ENCODE measurements at places on chromosomes 16 and 17.

DNA sequence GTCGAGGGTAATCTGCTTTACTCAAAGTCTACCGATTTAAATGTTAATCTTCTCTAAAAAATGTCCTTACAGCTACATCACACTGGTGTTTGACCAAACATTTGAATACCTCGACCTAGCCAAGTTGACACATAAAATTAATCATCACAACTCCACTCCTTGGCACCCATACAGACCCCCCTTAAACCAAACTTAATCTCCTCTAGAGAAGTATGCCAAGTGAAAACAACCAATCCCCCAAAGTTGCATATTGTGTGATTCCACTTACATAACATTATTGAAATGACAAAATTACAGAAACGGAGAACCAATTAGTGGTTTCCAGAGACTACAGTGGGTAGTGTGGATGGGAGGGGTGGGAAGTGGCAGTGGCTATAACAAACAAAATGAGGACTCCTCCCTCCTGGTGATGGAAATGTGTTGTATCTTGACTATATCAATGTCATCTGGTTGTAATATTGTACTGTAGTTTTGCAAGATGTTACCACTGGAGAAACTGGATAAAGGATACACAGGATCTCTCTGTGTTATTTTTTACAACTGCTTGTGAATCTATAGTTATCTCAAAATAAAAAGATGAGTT, 39.4 kb downstream of the CAPNS2 start:
- no peak for DNase-seq

- no peak for DNase-seq
Observed at GRCh38 chr16:74232806-74233465, 63.7 kb upstream of the PSMD7 start.

- no peak for DNase-seq
Observed at GRCh38 chr17:14245002-14245401, 8.3 kb upstream of the CDRT15 start.

DNA sequence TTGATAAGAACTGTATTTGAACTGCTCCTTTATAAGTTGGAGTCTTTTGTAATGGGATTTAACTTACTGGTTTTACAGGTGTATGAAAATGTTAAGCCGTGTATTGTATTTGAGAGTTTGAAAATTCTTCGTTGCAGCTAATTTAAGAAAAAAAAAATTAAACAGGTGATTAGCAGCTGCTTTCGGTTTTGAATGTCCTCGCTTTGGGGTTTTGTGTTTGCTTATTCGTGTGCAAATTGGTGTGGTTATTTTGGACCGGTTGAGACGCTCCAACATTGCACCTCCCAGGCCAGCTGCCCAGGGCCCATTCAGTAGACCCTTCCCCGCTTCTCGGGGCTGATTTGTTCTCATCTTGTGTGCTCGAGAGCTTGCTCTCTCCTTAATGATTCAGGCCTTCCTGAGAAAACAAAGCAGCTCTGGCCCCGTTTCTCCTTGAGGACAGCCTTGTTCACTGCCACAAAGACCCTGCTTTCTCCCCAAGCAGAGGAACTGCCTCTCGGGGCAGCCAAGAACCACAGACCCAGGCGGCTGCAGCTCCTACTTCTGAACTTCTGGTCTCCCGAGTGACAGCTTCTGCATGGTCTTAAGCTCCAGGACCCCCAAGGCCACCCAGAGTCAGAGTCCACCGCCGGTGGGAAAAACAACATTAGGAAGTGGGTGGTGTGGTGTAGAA, 100.5 kb downstream of the MSI2 start:
- DNase-seq: no peak

DNA sequence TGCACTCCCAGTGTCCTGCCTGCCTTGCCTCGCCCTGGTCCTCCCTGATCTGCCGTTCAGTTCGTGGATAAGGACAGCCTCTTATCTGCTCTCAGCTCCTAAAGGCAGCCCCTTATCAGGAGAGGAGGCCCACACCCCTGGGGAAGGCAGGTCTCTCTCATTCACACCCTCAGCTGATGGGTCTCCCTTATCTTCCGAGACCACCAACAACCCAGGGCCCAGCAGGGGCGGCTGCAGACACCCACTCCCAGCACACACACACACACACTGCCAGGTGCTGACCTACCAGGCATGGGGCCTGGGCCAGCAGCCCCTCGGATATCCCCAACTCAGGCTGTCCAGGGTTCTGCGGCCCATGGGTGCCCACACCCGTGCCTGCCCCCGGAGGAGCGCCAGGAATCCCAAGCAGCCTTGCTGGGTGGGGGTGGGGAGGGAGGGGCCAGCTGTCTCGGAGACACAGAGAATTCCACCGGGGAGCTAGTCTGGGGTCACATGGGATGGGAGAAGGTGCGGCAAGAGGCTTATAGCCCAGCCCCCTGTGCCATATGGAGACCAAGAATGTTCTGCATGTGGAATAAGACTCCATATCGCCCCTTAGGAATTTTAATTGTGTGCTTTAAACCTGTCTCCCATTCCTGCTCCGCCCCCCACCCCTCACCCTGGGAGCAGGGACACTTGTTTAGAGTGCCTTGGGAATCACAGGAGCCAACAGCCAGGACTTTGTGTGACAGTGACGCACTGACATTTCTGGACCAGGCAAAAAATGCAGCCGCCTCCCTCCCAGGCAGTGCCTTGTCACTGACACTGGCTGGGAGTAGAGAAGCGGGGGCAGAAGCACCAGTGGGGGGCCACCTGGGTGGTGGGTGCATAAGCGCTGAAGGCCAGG, 41.9 kb upstream of the EMP2 start:
- DNase-seq: no peak

GRCh38 chr17:37082311-37082860, 133.6 kb downstream of the AATF start:
- no peak for DNase-seq

- no peak for DNase-seq
Observed at GRCh38 chr17:61127960-61128359, 271.7 kb upstream of the TBX2 start.

DNA sequence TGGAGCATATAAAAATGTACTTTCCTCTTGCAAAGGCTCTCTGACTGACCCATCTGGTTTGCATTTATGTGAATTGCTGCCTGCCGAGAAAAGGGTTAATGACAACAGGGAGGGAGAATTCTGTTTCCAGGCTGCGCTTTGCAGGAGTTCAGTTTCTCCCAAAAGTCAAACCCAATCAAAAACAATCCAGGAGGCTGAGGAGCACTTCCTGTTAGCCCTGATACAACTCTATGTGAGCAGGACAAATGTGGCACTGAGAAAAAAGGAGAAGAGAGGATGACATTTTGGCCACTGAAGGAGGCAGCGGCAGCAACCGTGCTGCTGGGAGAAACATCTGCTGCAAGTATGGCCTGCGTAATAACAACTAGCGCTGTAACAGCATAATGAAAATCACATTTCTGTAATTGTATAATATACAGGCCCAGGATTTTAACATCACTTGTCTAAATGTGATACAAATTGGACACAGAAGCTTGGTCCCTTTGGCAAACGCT, 26.8 kb upstream of the ELAC2 start:
- DNase-seq: no peak

GRCh38 chr16:11554053-11554452, 32.7 kb downstream of the LITAF start:
- DNase-seq: no peak

DNA sequence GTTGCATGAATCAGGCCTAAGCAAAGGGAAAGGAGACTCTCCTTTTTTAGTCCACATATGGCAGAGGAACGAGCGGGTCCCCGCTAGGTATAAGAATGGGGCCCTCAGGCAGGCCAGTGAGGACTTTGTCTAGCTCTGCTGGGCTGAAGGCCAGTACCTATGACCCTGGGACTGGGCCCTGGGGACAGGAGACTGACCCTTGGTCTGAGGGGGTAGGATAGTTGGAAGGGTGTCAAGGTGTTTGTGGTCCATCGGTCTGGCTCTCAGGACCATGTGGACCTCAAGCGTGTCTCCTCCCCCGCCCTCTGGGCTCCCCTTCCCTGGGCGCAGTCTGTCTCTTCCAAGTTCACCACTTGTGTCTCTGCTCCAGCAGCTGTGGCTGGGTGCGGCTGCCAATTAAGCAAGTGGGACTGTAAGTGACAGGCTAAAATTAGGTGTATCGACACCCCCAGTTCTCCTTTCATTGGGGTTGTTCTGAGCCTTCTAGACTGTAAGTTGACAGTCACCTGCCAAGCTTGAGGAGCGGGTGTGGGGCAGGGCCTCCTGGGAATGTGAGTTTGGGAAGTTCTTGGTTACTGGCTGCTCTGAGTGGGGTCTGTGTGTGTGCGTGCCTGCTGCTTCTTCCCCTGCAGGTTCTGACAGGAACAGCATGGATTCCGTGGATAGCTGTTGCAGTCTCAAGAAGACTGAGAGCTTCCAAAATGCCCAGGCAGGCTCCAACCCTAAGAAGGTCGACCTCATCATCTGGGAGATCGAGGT, 24.5 kb downstream of the AKAP1 start:
- no peak for DNase-seq

GRCh38 chr16:75593825-75594820, 27.9 kb downstream of the GABARAPL2 start:
- DNase-seq: no peak

- no peak for DNase-seq
Observed at GRCh38 chr16:4450430-4450829, 24.0 kb downstream of the NMRAL1 start.

DNA sequence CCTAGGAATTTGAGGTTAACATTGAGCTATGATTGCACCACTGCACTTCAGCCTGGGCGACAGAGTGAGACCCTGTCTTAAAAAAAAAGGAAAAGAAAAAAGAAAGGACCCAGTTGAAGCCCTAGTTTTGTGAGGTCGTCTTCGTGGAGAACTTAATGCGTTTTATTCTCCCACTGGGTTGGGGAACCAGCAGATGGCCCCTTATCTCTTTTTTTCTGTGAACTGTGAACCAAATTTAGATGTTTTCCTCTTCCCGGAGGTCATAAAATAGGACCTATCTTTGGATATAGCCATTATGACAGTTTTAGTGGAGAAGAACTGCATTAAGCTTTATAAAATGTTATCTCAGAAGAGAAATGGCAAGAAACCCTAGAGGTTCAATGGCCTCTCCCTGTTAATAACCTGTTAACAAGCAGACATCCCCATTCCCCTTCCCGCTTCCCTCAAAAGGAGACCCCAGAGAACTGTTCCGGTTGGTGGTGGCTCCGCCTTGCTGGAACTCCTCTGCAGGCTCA, 23.5 kb downstream of the KIAA0513 start:
- DNase-seq: no peak

DNA sequence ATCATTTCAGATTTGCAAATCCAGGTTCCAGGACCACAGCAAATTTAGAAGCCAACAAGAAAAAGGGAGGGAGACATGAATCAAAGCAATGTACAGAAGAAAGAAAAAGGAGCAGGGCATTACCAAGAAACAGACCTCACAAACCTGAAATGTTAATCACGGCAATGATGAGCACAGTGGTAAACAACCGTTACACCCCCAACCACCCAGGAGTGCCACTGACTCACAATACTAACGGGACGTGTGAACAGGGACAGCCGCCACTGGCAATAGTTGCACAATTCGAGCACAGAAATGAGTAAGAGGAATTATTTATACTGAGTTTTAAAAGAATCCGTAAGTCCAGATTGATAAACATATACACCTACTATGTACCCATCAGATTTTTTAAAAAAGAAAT, 13.8 kb downstream of the USP22 start:
- DNase-seq: no peak

DNA sequence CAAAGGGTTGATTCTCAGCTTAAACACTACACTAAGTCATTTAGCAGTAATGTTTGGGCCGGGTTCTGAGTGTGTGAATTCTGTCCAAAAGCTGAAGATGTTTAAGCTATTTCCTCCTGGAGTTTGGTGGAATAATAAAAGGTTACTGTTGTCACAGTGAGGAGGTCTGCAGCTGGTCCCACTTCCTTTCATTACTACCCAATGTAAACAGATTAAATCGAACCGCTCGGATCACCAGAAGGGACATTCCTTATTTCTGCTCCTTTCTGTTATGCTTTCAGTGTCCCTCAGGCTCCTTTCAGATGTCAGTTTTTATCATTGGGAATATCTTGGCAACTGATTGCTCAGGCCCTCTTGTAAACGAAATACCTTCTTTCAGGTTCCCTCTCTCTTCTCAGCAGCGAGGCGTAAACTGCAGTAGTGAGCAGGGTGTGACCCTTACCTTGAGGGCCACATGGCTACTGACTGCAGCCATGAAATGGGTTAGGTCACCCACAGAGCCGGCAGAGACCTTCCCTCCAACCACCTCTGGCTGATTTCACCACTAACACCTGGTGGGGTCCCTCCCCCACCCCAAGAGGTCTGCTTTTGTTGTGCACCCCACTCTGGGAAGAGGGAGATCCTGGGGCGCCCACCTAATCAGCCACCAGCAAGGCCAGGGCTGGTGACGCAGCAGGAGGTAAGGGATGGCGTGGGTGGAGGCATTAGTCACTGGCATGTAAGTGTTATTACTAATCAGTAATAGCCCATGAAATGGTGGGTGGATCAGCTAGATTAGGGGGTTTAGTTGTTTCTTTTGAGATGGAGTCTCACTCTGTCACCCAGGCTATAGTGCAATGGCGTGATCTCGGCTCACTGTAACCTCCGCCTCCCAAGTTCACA, 117.6 kb downstream of the VPS53 start:
- no peak for DNase-seq

DNA sequence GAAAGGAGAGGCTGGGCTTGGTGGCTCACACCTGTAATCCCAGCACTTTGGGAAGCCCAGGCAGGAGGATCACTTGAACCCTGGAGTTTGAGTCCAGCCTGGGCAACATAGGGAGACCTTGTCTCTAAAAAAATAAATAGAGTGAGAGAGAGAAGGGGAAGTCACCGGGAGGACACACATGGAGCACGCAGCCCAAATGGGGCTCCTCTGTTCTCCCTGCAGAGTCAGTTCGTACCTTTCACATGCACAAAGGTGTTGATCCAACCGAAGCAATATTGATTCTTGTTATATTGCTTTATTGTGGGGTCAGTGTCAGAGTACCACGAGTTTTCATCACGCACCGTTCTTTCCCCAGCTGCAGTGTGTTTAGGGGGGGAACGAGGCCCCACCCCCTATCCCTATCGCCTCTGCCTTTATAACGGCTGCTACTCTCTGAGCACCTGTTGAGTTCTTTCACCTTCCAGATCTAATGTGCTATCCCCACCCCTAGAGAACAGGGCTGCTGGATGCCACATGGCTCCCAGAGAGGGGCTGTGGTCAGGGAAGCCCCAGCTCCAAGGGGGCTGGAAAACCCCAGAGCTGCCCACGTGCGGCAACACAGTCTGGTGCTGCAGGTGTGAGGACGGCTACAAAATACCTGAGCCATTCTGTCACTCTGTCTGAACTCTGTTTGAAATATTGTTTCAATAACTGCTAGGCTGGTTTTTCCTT, 1.0 kb upstream of the TMEM235 start:
- DNase-seq: no peak

- DNase-seq: no peak
Observed at GRCh38 chr17:79792341-79792871, 4.5 kb downstream of the CBX8 start.

- no peak for DNase-seq
Observed at GRCh38 chr16:88401604-88402246, 19.0 kb downstream of the ZNF469 start.

- DNase-seq: no peak
Observed at GRCh38 chr17:65850486-65850885, 289.0 kb upstream of the AXIN2 start.

- DNase-seq: no peak
Observed at GRCh38 chr16:68328860-68329390, 18.1 kb downstream of the PRMT7 start.

- no peak for DNase-seq
Observed at GRCh38 chr17:80491478-80492342, 15.3 kb upstream of the NPTX1 start.

GRCh38 chr16:54366943-54367342, 80.4 kb upstream of the IRX3 start:
- no peak for DNase-seq
